ENCODE measurements at places on chromosomes 7 and 10.

DNA sequence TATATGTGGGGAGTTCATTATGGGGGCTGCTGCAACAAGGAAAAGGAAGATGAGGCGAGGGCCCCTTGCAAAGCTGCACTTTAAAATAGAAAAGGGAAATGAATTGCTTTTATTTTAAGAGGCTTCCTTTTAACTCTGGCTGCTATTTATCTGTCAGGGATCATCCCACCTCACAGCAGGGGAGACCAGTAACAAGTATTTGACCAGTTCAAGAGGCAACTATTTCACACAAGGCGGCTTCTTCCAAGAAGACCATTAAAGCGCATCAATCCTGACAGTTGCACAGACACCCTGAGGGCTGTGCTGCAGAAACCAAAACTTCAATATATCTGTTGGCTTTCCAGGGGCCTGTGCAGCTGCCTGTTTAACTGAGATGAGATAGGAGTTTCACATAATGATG is 1009.2 kb downstream of the SORCS3 start:
- DNase-seq = no peak

- DNase-seq = no peak
Measured at GRCh38 chr7:6718124-6718523, 11.4 kb upstream of the ZNF12 start.

DNA sequence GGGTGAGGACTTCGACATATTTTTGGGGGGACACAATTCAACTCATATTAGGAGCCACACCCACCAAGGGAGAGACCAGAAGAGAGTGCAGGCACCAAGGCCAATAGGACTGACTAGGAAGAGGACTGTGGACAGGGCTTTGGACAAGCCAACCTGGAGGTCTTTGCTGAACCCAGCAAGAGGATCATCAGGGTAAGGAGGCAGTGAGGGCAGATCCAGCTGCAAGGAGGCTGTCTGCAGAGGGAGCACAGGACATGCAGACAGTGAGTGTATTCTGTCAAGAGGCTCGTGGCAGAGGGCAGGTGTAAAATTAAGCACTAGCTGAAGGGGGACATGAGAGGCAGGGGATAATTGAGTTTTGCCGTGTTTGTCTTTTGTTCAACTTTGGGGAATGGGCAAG is 83.4 kb upstream of the MGMT start:
- DNase-seq = no peak

DNA sequence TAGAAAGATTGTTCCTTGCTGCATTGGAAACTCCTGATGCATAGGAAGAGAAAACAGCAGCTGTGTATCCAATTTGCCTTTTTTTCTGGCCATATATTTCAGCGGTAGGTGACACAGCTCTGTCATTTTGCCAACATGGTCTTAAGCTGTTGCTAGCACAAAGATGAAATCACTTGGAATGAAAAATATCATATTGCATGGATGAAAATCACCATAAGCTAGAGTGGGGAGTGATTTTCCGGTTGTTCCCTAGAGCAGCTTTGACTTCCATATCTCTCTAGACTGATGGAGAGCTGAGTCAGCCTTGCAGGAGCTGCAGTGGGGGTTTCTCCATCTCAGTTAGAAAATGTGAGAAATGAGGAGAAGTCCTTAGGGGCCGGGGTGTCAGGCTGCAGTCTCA is 38.3 kb upstream of the BTBD16 start:
- no peak for DNase-seq

GRCh38 chr7:158725506-158725800 is 20.8 kb upstream of the NCAPG2 start:
- no peak for DNase-seq

- no peak for DNase-seq
Measured at GRCh38 chr10:112896722-112897121, 53.3 kb upstream of the TCF7L2 start.

DNA sequence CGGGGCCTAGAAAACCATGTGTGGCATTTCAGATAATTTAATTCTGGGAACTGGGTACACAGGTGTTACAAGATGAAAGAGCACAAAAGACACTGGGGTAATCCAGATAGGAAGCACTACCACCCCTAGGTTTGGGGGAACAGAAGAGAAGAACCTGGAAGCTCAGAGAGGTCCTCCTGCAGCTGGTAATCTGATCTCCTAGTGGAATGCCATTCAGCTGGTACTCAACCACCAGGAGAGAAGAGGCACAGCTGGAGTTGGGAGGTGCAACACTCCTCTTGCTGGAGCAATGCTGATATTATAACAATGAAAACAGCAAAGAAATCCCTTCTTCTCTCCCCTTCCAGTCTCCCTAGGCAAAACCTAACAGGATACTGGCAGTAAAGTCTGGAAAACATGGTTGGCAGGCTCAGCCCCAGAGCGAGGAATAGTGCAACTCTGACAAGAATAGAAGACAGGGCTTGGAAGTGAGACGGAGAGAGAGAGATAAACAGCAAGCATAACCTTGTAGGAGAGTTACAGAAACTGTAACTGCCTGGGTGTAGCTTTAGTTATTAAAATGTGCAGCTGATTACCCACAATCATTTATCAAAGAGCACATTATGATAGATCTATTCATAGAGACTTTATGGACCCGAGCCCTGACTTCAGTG is 35.0 kb downstream of the NRF1 start:
- no peak for DNase-seq

DNA sequence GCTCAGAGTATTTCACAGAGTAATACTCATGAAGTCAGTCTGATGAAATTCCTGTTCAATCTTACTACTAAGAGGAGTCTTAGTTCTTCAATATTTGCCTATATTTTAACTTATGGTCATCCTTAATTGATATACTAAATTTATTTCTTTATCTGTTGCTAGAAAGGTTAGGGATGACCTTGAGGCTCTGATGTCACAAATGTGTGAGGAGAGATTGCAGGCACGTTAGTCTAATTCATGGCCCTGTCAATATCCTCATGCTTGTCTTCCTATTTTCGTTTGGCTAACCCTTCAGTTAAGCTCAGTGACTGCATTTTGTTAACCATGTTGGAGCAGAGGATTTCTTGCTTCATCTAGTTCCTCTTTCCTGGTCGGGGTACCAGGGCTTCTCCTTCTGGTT is 704.7 kb upstream of the COBL start:
- DNase-seq = no peak

GRCh38 chr7:3915337-3915878 is 614.4 kb downstream of the SDK1 start:
- no peak for DNase-seq

GRCh38 chr10:60388709-60389301 is 870 bp downstream of the ANK3 start:
- no peak for DNase-seq

DNA sequence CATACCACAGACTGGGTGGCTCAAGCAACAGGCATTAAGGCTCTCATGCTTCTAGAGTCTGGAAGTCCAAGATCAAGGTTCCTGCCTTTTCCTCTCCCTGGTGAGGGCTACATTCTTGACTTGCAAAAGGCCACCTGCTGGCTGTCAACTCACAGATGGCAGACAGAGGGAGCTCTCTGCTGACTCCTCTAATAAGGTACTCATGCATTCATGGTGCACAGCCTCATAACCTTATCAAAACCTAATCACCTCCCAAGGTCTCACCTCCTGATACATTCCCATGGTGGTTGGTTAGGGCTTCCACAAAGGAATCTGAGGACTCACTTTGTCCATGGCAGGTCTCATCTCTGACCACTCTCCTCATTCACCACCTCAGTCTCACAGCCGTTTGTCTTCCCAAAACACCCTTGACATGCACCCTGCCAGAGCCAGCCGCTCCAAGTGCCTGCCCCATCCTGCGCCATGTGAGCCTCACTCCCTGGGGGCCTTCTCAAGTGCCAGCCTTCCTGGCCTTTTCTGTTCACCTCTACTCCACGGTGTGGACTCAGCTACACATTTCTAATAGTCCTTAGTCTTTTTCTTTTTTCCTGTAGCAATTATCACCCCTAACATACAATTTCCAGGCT is 400.3 kb upstream of the ADARB2 start:
- no peak for DNase-seq

GRCh38 chr10:9824631-9825071 is 1193.0 kb upstream of the CELF2 start:
- DNase-seq = no peak

- no peak for DNase-seq
Measured at GRCh38 chr7:29826904-29827303, 20.6 kb downstream of the WIPF3 start.

GRCh38 chr10:85916286-85916685 is 450.3 kb downstream of the GRID1 start:
- DNase-seq = no peak

- no peak for DNase-seq
Measured at GRCh38 chr10:9198611-9199010, 1144.1 kb downstream of the GATA3 start.

DNA sequence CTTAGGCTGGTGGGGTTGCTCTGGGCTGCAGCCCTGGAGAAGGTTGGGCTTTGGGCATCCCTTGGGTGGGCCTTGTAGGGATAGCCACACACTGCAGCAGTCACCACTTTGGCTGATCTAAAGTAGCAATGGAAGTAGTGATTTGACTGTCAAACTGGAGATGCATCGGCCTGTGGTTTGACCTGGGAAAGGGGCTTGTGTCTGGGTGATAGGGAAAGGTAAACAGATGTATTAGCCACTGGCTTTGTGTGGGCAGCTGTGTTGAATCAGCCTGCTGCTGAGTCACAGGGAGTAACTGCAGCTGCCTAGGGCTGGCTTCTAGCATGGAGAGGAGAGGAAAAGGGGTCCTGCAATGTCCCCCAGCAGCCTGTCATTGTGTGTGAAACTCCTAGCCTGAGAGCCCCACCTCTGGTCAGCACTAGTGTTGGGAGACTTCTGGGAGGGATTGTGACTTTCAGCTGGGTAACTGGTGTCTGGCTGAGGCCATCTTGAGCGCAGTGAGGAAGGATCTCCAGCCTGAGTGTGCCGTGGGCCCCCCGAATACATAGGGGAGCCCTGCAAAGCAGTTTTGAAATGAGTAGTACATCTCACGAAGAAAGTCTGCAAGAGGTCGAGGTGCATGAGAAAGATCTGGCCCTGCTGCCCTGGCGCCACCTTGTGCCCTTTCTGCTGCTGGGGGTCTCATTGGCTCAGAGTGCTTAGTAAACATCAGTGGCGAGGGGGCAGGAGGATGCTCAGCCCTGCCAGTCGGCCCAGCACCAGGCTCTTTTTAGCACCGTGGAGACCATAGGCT is 117.3 kb downstream of the FANK1 start:
- DNase-seq = no peak

DNA sequence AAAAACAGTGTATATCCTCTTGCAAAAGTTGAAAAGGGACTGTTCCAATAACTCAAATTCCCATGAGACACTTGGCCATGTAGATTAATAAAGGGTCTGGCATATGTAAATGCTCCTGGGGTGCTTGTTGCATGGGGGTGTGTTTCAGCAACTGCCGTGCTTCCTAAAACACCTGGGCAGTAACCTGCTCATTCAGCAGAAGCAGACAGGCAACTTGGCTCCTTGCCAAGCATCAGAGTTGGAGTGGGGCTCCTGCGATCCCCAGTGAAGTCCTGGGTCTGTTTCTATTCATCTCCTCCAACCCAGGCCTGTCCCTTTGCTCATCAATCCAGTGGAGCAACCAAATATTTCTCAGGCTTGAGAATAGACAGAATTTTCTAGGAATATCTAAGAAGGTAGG is 42.2 kb upstream of the ADAM12 start:
- DNase-seq = no peak

- DNase-seq = no peak
Measured at GRCh38 chr10:70770001-70770400, 15.2 kb downstream of the TBATA start.

GRCh38 chr10:77837925-77838595 is 88.5 kb downstream of the DLG5 start:
- DNase-seq = no peak

All from effector CD4-positive, alpha-beta T cell (primary cell).